ENCODE measurements at places on chromosomes 11 and 22.
A peak's percentile ranks its signal among the peaks of the same experiment; 100 is the strongest.

GRCh38 chr22:37186997-37187522 lies 987 bp downstream of the C1QTNF6 start:
- DNase-seq: no peak

DNA sequence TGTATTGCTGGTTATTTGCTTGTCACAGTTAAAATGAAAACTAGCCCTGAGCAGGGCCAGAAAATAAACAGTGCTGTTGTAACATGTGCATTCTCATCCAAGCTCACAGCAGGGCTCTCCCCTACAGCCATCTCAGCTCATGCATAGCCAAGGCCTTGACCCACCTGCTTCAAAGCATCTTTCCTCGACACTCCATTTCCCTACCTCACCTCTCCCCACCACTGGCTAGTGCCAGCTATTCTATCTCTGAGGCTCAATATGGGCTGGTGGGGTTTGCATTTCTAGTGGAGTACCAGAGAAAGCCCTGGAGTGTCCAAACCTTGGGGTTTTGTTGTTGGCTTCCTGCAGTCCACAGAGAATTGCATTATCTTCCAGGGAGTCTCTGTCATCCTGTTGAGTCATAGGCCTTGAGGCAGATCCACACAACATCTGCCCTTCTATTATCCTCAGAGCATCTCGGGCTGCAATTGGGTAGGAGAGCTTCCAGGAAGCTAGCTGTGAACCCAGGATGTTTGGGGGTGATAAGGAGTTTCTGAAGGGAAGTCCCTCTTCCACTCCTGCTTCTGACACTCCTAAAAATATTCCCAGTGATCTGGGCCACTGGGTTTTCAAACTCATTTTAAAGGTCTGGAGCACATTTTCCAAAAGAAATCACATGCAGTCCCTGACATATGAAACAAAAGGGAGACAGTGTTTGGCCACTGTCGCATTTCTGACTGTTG lies 36.1 kb upstream of the AMOTL1 start:
- no peak for DNase-seq

GRCh38 chr11:64534950-64535349 lies 56.1 kb upstream of the SLC22A12 start:
- no peak for DNase-seq

- no peak for DNase-seq
Measured at GRCh38 chr11:24056051-24056450, 440.8 kb upstream of the LUZP2 start.

- DNase-seq: peak; percentile 46
Measured at GRCh38 chr11:64553554-64554201, 37.3 kb upstream of the SLC22A12 start.

GRCh38 chr22:19890502-19891316 lies 36.0 kb upstream of the GNB1L start:
- DNase-seq: no peak

- DNase-seq: no peak
Measured at GRCh38 chr11:7609521-7609920, 63.8 kb downstream of the CYB5R2 start.

GRCh38 chr11:9714272-9714940 lies 50.5 kb downstream of the SWAP70 start:
- DNase-seq: no peak

DNA sequence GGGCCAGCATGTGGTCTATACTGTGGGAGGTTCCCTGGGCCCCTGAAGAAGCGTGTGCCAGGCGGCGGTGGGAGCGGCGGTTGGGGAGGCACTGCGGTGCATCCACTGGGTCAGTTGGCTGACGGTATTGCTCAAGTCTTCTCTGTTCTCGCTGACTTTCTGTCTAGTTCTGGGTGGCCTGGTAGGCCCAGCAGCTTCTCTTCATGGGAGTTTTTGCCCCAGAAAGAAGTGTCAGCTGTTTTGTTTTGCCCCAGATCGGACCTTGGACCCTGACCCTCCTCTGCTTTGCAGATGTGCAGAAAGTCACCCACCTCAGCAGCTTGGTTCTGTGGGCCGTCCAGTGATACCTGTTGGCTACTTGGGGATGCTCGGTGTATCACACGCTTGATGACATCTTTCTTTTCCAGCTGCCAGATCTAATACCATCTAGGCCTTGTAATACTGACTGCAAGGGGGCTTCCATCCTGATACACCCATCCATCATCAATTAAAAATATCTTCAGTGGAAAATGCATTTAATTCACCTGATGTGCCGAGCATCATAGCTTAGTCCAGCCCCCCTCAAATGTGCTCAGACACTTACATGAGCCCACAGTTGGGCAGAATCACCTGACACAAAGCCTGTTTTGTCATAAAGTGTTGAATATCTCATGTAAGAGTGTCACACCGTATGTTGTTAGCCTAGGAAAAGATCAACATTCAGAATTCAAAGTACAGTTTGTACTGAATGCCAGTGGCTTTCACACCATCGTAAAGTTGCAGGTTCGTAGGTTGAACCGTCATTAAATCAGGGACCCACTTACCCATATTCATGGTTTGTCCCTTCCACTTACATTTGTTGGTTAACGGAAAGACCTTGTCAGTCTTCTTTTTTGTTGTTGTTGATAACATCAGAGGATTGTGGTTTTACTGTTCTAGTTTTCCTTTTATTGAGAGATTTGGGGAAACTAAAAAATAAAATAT lies 13.9 kb downstream of the ZBED4 start:
- DNase-seq: peak; percentile 37

DNA sequence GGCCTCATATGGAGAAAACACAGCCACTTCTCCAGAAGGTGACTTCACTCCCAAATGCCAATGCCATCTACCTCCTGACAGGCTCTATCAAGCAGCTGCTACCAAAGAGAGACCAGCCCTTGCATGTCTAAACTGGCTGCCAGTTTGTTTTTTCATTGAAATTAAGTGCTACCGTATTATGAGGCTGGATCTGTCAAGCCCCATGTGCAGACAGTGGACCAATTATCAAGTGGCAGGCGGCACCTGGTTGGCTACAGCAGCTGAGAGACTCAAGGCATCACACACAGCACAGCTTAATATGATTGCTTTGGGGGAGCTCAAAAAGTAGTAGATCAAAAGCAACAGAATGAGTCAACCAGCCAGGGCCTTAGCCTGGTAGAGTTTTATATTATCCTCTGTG lies 1293.0 kb upstream of the TENM4 start:
- no peak for DNase-seq

- DNase-seq: no peak
Measured at GRCh38 chr22:46090631-46091201, 59.6 kb upstream of the PPARA start.

- DNase-seq: no peak
Measured at GRCh38 chr11:126874831-126875230, 125.7 kb downstream of the KIRREL3 start.

DNA sequence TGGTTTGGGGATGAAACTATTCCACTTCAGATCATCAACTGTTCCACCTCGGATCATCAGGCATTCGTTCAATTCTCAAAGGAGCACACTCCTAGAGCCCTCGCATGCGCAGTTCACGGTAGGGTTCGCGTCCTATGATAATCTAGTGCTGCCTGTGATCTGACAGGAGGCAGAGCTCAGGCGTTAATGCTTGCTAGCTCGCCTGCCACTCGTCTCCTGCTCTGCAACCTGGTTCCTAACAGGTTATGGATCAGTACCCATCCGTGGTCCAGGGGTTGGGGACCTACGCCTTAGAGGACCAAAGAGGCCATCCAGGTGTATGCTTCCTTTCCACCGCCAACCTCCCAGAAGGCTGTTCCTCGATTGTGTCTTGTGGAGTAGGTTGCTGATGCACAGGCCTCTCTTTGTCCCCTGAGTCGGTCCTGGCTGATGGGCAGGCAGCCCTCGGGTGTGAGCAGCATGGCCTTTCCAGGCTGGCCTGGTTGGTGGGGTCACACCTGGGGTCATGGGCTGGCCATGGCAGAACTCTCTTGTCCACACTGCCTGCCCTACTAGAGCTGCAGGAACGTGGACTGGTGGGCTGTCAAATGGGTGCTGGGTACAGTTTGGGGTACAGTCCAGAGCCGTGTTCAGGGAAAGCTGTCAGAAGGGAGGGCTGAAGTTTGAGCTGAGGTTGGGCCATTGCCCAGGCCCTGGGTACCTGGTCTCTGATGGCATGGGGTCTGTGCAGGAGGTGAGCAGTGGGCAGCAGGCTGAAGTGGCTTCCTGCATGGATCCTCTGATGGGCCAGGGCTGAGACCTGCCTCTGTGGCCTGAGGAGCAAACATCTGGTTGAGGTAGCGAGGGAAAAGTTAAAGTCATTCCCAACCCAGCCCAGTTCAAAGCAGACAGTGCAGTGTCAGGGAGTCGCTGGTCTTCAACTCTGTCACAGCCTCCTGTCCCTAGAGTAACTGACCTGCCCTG lies 11.1 kb downstream of the PRDM11 start:
- no peak for DNase-seq

DNA sequence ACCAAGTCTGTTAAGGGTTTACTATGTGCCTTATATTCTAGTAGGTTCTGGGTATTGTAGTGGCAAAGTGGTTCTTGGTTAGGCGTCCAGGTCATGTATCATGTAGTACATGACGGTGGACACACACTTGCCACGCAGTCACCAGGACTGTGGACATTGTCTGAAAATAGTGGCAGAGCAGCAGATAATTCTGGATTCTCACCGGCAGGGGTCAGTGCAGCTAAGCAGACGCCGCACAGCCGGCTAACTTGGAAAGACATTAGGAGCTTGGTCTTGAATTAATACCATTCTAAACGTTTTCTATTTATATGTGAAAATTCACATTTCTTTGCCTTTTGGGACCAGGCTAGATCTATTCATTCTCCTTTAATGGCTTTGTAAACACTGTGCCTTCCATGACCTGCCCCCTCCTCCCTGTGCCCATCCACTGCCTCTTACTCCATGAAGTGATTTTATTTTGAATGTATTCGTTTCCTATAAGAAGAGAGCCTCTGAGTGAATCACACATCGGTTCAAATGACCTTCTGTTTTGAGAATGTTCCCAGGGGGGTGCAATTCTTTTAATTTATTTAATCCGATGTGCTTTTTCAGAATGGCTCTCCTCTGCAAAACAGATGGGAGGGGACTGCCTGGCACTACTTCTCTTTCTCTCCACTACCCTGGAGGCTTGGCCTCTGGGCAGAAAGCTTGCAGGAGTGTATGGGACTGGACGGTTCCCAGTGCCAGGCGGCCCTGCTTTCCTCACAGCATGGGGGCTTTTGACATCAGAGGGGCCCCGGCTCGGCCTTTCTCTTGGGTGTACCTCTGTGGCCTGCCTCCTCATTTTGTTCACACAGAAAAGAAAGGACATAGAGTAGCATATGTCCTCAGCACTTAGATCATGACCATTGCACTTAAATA lies 378.0 kb downstream of the NTM start:
- peak; percentile 9 for DNase-seq

DNA sequence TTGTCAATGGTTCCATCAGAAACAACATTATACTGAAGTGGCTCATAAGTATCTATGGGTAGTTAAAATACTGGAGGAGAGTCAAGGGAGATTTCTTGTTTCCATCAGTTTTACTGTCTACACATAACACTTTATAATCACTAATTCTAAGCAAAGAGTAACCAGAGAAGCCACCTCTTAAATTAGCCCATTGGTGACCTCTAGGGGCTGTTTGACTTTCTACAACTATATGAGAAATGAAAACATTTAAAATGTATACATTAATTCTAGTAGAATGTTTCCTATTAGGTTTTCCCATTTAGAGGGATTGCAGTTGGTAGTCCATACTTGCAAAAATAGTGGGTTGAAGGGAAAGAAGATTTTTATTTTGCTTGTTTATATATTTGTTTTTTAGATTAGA lies 504.3 kb downstream of the FAM181B start:
- DNase-seq: peak; percentile 12

DNA sequence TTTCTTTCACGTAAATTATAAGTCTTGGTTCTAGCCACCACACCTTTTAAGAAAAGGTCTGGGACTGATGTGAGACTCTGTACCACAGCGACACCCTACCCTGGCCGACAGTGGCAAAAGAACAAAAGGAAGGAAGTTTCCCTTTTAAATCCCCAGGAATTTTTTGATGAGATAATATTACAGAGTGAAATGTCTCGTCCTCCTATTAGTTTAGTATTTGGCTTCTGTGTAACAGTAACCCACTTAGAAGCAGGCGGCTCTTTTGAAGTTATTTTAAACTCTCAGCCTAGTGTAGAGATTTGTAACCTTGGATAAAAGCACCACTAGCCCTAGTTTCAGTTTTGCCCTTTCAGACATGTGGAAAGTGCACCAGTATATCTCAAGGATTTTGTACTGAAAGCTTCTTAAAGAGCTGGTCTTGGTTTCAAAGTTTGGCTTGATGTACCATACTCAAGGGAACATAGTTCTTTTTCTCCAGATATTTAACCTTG lies 84.1 kb downstream of the C22orf31 start:
- DNase-seq: no peak

GRCh38 chr22:17773606-17774205 lies 563 bp downstream of the BID start:
- DNase-seq: peak; percentile 57

GRCh38 chr11:14259186-14259784 lies 99.7 kb downstream of the RRAS2 start:
- no peak for DNase-seq

DNA sequence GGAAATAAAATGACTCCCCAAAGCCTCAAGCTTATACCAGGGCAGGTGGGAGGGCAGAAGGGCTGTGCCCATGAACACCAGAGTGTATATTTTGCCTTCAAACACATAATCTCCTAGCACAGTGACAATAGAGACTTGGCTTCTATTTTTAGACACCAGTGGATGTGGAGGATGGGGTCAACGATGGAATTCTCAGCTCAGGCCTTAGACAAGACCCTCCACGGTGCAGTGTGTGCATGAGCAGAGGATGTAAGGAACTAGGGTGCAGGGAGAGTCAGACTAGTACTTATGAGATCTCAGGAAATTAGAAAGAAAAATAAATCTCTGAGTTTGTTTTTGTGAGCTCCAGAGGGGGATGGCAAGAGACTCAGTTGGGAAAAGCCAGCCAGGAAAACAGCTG lies 113.6 kb upstream of the CADM1 start:
- no peak for DNase-seq

DNA sequence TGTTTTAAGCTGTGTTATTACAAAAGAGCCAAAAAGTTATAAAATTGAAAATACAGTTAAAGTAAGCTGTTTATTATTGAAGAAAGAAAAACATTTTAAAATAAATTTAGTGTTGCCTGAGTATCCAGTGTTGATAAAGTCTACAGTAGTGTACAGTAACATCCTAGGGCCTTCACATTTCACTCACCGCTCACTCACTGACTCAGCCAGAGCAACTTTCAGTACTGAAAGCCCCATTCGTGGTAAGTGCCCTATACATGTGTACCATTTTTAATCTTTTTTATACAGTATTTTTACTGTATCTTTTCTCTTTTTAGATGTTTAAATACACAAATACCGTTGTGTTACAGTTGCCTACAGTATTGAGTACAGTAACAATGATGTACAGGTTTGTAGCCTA lies 35.0 kb downstream of the POLD3 start:
- DNase-seq: no peak

All from CD4-positive, alpha-beta T cell treated with Interleukin-15 for 4 hours (primary cell).